ENCODE measurements at places on chromosomes 11 and 22. TPM values are rescaled to one million over a fixed set of nuclear protein-coding genes. Genes with fewer than 3 reads are reported as not detected.

GRCh38 chr11:77244277-77245027 is 57.0 kb downstream of the GDPD4 start:
- no peak for DNase-seq
- H3K27ac ChIP-seq: no peak overlapping the region
- no peak overlapping the region for H3K4me3 ChIP-seq
- no peaks in the 10 kb centered on the region for H3K4me1 ChIP-seq

DNA sequence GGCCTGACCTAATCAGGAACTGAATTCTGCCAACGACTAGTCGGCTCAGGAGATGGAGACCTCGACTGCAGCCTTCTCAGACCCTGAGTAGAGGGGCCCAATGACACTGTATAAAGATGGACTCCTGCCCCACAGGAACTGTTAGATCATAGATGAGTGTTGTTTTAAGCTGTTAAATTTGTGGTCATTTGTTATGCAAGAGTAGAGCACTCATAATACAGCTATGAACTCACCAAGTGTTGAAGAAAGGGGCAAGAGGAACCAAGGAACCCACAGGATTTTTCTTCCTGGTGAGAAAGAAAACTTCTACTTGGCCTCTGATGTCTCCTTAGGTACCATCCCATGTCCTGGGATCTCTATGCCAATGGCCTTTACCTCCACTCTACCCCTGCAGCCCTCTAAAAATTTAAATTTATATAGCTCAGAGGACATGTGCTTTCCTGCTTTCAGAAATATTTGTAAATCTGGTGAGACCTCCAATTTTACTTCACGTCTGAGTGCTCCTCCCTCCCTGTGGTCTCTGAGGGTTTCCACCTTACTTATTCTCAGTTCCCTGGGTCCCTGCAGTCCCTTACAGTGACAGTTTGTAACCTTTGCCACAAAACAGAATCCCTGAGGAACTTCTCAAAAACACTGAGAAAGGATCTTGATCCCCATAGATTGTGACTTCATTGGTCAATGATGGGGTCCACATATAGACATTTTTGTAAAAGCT is 256.3 kb upstream of the ARHGAP20 start:
- no peaks in the 10 kb centered on the region for H3K27me3 ChIP-seq
- H3K27ac ChIP-seq: no peak overlapping the region
- H3K4me3 ChIP-seq: no peak overlapping the region
- H3K4me1 ChIP-seq: peaks cover 8% of the 10 kb centered on the region

- peaks cover 57% of the 10 kb centered on the region for H3K4me1 ChIP-seq
- peaks cover 7% of the 10 kb centered on the region for H3K36me3 ChIP-seq
- H3K27me3 ChIP-seq: no peaks in the 10 kb centered on the region
- DNase-seq: no peak
- H3K4me3 ChIP-seq: no peak overlapping the region
Observed at GRCh38 chr11:10599388-10600175, 31.1 kb upstream of the LYVE1 start.

Gene CALCA
- not detected for total RNA-seq

DNA sequence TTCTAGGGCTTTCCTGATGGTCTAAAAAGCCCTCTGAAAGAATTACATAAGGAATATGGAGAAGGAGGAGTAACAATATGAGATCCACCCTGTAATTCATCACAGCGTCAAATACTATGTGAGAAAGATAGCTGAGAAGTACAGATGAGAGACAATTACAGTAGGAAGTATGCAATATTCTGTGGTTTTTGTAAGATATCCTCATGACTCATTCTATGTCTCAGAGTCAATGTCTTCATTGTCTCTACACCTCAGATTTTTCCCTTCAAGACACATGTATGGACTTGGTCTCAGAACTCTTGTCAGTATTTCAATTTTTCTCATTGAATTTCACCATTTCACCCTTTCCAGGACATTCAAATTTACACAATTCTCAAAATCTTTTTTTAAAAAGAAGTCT is 343.3 kb upstream of the CTSC start:
- H3K27ac ChIP-seq: no peak overlapping the region
- no peaks in the 10 kb centered on the region for H3K27me3 ChIP-seq
- no peak for DNase-seq
- H3K4me3 ChIP-seq: no peak overlapping the region
- H3K36me3 ChIP-seq: no peaks in the 10 kb centered on the region

- DNase-seq: peak; percentile 42
- no peak overlapping the region for H3K4me3 ChIP-seq
- H3K27ac ChIP-seq: no peak overlapping the region
- H3K27me3 ChIP-seq: peaks cover 2% of the 10 kb centered on the region
- no peaks in the 10 kb centered on the region for H3K4me1 ChIP-seq
Observed at GRCh38 chr11:19938169-19938856, 222.0 kb downstream of the DBX1 start.

- H3K27me3 ChIP-seq: no peaks in the 10 kb centered on the region
- H3K4me3 ChIP-seq: no peak overlapping the region
- no peaks in the 10 kb centered on the region for H3K4me1 ChIP-seq
- H3K27ac ChIP-seq: no peak overlapping the region
Observed at GRCh38 chr11:88603091-88603867, 265.7 kb upstream of the CTSC start.

DNA sequence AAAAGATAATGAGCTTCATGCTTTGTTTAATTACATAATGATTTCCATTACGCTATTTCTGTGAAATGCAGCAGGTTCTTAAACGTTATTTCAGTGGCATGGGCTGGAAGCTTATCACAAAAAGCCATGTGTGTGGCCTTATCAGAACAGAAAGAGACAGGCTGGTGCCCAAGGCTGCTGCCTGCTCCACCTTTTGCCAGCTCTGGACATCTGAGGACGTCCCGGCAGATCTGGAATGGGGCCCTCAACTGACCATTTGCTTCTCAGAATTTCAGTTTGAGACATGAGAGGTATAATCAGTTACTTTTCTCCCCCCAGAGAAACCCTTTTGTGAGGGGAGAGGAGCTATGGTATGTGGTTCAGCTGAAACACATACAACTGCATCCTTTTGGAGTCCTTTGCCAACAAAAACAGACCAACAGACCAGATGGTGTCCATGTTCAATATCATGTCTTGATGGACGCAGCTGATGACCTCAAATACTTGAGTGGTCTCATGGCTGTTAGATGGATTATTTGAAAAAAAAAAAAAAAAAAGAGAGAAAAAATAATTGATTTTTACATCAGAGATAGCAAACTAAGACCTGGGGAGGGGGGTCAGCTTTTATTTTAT is 8.6 kb downstream of the CDPF1 start:
- peaks cover 18% of the 10 kb centered on the region for H3K4me1 ChIP-seq
- H3K4me3 ChIP-seq: no peak overlapping the region

Gene MMP7
- not detected for total RNA-seq

Gene APOA5
- not detected for total RNA-seq

DNA sequence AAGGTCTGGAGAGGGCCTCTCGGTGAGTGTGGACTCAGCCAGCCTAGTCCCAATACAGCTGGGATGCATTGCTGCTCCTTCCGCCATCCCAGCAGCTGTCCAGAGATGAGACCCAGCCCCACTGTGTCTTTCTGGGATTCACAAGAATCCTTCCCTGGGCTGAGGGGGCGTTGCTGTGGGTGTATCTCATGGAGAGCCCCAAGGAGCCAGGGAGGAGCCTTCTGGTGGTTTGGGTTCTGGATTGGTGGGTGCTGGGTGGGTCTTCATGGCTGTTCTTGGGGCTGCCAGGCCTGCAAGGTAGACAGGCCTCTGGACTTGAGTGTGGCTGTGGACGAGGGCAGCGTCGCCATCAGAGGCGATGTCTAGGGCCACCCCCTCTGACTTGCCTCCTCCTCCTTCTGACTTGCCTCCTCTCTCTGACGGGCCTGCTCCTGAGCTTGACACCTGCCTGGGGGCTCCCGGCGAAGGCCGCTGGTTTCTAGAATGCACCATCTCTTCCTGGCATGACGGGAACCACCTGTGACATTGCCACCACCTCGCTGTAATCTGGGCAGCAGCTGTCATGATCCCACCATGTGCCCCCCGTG is 17.2 kb downstream of the KCNQ1 start:
- no peak overlapping the region for H3K27ac ChIP-seq
- no peaks in the 10 kb centered on the region for H3K36me3 ChIP-seq
- no peak for DNase-seq
- no peaks in the 10 kb centered on the region for H3K27me3 ChIP-seq

- H3K36me3 ChIP-seq: no peaks in the 10 kb centered on the region
- H3K27ac ChIP-seq: no peak overlapping the region
- DNase-seq: no peak
- no peaks in the 10 kb centered on the region for H3K27me3 ChIP-seq
- no peak overlapping the region for H3K4me3 ChIP-seq
- no peaks in the 10 kb centered on the region for H3K4me1 ChIP-seq
Observed at GRCh38 chr11:88489030-88489429, 151.5 kb upstream of the CTSC start.

DNA sequence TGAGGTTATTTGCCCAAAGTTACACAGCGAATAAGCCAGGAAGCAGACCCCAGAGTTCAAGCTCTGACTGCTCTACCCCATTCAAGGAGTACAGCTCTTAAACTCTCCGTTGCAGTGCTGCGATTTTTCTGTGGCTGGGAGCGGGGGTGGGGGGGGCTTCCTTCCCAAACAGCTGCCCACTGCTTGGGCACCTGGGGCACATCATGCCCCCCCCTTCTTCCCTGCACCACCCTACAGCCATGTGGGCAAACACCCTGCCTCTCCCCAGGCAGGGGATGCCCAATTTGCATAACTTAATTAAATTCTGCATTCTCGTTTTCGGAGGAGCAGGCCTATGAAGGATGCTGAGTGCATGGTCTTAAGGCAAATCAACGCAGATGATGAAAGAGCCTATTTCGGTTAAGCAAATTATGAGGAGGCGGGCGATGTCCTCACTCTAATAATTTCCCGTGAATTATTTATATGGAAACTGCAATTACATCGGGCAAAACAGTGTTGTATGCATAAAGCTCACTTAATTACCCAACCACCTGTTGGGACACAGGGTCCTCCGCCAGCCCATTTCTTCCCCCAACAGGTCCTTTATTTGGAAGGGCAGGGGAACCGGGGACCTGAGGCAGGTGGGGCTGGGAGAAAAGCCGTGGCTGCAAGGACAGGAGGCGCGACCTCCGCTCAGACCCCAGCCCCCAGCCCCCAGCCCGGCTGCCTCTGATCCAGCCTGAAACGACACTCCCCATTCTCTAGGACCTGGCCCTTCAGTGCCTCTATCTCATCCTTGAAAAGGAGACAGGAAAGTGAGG is 610.5 kb downstream of the BUD13 start:
- no peak overlapping the region for H3K4me3 ChIP-seq
- no peaks in the 10 kb centered on the region for H3K36me3 ChIP-seq

GRCh38 chr11:88231894-88232482 is 56.7 kb upstream of the RAB38 start:
- no peaks in the 10 kb centered on the region for H3K27me3 ChIP-seq
- H3K4me3 ChIP-seq: no peak overlapping the region
- H3K4me1 ChIP-seq: no peaks in the 10 kb centered on the region
- H3K36me3 ChIP-seq: no peaks in the 10 kb centered on the region

GRCh38 chr11:35848616-35849015 is 95.2 kb upstream of the LDLRAD3 start:
- DNase-seq: no peak
- no peaks in the 10 kb centered on the region for H3K4me1 ChIP-seq
- no peak overlapping the region for H3K27ac ChIP-seq
- no peaks in the 10 kb centered on the region for H3K36me3 ChIP-seq
- H3K4me3 ChIP-seq: no peak overlapping the region

Gene OR52N2
- total RNA-seq: not detected

DNA sequence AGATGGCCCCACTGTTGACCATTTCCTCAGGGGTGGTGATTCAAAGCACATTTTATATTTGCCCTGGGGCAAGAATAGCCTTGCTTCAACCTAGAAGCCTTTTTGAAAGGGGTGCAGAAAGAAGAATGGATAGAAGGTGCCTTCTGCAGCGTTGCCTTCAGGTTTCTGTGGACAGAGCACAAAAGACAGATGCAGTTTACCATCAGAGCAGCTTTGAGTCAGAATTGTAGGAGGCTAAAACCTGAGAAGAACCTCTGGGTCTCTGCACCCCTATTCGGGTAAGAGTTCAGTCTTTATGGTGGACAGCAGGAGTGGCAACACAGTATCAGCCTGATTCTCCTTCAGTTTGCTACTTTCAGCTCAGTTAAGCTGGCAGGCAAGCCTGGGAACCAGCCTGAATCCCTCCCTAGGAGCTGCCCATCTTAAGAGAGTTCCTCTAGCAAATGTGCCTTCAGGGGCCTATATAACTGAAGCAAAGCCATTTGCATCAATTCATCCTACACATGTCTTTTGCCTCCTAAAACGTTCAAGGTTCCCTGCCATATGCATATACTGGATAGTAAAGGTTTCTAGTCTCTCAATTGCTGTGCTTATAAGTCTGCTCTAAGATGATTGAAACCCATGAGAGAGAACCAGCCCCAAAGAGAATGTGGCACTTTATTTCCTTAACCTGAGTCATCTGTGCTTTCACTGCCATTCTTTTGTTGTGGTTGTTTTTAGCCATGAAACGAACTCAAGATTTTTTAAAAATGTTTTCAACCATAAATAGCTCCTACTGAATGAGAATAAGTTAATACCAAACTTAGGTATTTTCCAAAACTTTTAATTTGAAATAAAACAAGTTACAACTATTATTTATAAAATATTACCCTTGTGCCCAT is 123.0 kb downstream of the TRIM44 start:
- no peaks in the 10 kb centered on the region for H3K27me3 ChIP-seq
- H3K27ac ChIP-seq: no peak overlapping the region
- H3K4me1 ChIP-seq: no peaks in the 10 kb centered on the region
- H3K36me3 ChIP-seq: peaks cover 5% of the 10 kb centered on the region
- H3K4me3 ChIP-seq: no peak overlapping the region
- no peak for DNase-seq

DNA sequence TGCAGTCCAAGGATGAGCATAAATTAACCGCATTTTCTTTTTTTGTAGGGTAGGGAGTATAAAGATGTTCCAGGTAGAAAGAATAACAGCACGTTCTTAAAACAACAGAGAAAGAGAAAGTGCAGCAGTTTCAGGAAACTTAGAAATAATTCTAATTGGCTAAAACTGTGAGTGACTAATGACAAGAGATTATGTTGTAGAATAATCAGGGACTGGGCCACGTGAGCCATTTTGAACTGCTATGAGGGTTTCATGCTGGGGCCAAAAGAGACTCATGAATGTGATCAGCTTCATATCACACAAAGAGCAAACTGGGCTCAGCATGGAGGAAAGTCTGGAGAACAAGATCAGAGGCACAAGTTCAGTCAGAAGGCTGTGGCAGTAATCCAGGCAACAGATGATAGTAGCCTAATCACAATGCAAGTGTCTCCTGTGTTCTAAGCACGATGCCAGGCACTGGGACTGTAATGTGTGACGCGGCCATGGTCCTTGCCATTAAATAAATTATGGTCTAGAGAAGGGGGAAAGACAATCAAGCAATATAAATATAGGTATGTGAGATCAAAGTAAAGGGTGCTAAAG is 17.9 kb downstream of the CWF19L2 start:
- H3K4me3 ChIP-seq: no peak overlapping the region
- peaks cover 8% of the 10 kb centered on the region for H3K36me3 ChIP-seq
- H3K27ac ChIP-seq: no peak overlapping the region
- no peaks in the 10 kb centered on the region for H3K27me3 ChIP-seq

DNA sequence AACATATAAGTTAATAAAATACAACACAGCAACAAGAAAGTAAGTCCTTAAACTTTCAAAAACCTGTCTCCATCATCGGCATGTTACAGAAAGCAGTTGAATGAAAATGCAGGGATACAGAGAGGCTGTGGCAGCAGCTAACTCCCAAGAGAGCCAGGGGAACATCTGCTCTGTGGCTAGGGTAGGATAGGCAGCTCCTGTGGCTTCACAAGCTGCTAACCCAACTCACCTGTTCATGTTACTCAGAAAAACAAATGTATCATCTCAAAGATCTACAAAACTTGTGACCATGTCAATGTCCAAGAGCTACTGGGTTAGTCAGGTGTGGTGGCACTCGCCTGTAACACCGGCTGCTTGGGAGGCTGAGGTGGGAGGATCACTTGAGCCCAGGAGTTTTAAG is 15.2 kb upstream of the PLAAT3 start:
- DNase-seq: no peak
- H3K36me3 ChIP-seq: peaks cover 10% of the 10 kb centered on the region
- H3K4me3 ChIP-seq: no peak overlapping the region
- H3K27ac ChIP-seq: no peak overlapping the region
- H3K27me3 ChIP-seq: no peaks in the 10 kb centered on the region

Gene SOX6
- total RNA-seq: 0.61 TPM

Measured in B cell (primary cell).